ENCODE measurements at places on chromosomes 5 and 9. TPM values are rescaled to one million over a fixed set of nuclear protein-coding genes. Genes with fewer than 3 reads are reported as not detected.

POU5F2 gene
- total RNA-seq = 4.0 TPM

PCDHB9 gene
- total RNA-seq = 9.9 TPM

NUTM2F gene
- not detected for total RNA-seq

LMAN2 gene
- total RNA-seq = 69.3 TPM

ARHGEF39 gene
- 1.2 TPM for total RNA-seq

GGTA1 gene
- 7.4 TPM for total RNA-seq

ERCC6L2 gene
- total RNA-seq = 92.1 TPM

ACER2 gene
- 7.9 TPM for total RNA-seq

GABRA6 gene
- total RNA-seq = 1.2 TPM

OLFM1 gene
- total RNA-seq = 743 TPM

ROR2 gene
- 0.43 TPM for total RNA-seq

Data from dorsolateral prefrontal cortex (tissue), 122 donors.